ENCODE measurements at places on chromosomes 3 and 15.

DNA sequence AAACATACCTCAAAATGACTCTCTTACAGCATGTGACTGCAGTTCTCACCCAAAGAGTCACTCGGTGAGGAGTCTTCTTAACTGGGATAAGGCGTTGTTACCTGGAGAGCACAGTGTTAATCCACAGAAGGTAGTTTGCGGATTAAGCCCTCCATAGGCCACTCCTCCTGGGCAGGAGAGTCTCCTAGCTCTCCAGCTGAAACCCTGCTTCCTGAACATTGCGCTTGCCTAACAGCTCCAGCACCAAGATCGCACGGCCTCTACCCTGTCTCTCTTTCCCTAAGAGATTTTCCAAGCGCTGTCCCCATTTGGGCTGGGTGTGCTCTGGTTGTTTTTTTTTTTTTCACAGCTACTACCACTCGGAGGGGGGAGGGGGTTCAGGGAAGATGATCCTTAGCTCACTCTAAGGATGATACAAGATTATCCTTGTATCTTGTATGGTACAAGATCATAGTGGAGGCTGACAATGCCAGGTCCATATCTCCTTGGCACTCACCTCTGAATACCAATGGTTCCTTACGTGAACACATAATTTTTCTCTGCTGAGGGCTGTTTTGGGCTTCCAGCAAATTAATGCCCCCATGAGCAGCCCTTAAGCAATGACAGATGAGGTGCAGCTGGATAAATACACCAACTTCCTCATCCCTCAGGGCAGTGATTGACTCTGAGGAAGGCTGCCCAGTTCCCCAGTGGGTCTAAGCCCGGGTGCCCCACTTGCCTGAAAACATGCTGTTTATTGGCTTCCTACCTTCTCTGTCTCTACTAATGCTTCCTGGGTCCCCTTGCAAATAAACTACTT lies 185.2 kb upstream of the TSC22D2 start:
- DNase-seq: no peak

GRCh38 chr3:187286467-187287059 lies 5.0 kb downstream of the MASP1 start:
- DNase-seq: no peak

DNA sequence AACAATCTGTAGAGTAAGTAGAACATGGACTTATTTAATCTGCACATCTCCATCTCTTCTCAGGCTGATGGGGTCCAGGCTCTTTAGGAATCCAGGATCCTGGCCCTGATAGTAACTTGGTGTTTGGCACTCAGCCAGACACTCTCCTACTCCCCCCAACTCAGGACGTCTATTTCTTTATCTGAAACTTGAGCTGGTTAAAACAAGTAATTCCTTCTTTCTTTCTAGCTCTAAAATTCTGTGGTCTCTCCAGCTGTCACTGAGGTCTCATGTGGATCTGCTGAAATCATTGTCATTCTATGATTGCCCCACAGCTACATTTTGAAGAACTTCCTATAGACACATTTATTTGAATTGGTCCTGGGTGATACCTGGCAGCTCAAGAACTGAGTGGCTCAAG lies 59.0 kb downstream of the TP63 start:
- DNase-seq: no peak

GRCh38 chr3:5505163-5505562 lies 317.7 kb downstream of the EDEM1 start:
- DNase-seq: no peak

- no peak for DNase-seq
Measured at GRCh38 chr3:177529716-177530335, 332.5 kb upstream of the TBL1XR1 start.

GRCh38 chr3:190673148-190673547 lies 159.3 kb downstream of the IL1RAP start:
- no peak for DNase-seq

GRCh38 chr3:141657516-141657915 lies 80.6 kb upstream of the RNF7 start:
- no peak for DNase-seq

GRCh38 chr15:99749386-99749785 lies 16.1 kb upstream of the LYSMD4 start:
- no peak for DNase-seq

DNA sequence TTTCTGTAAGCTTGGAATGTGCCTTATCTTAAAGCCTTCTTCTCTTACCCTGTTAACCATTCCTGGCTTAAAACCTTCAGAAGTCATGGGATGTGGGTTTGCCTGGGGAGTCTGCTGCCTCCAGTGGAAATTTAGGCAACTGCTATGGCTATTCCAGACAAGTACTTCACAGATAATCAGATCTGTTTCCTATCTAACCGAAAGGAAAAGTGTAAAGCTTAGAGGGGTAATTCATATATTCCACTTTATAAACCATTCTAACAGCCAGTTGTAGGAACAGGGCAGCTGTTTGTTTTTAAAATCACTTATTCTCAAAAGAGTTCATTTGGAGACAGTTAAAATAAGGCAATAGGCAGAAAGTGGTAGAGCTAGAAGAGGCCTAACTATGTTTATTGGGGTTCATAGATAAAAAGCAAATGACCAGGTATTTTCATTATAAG lies 219.9 kb downstream of the TCF12 start:
- DNase-seq: no peak

GRCh38 chr3:196756732-196757131 lies 17.1 kb downstream of the PAK2 start:
- DNase-seq: no peak

GRCh38 chr15:75335705-75336355 lies at the start of gene COMMD4:
Gene COMMD4 (plus strand): TSS chr15:75336063. CDS start chr15:75336090, 27 bp downstream.
- DNase-seq: peak; percentile 58

DNA sequence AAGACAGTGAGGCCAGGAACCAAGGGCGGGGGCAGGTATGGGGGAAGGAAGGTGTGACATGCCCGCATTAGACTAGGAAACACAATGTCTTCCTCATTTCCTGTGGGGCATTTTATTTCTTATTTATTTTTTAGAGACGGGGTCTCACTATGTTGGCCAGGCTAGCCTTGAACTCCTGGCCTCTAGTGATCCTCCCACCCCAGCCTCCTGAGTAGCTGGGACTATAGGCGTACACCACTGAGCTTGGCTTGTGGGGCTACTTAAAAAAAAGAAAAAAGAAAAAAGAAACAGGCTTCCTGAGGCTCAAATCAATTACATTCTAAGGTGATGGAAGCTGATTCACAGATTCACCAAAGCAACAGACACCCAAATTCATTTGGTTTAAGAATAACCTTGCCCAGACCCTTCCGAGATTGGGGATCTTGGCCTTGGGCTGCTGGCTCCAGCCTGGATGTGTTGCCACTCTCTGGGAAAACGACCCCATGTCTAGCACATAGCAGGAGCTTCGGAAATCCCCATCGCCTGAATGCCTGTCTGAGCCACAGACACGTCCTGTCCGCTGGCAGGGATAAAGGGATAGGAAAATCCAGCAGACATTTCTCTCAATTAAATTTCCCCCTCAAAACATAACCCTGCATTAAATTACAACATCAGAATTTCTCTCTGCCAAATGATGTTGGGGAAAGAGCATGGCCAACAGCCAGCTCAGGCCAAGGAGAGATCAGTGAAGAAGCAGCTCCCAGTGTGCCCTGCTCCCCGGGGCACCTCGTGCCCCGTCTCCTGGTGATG lies 13.0 kb downstream of the CPN2 start:
- DNase-seq: no peak

- DNase-seq: no peak
Measured at GRCh38 chr3:101036213-101036618, 43.0 kb upstream of the ABI3BP start.

GRCh38 chr3:186151077-186151971 lies 42.4 kb upstream of the ETV5 start:
- DNase-seq: no peak

DNA sequence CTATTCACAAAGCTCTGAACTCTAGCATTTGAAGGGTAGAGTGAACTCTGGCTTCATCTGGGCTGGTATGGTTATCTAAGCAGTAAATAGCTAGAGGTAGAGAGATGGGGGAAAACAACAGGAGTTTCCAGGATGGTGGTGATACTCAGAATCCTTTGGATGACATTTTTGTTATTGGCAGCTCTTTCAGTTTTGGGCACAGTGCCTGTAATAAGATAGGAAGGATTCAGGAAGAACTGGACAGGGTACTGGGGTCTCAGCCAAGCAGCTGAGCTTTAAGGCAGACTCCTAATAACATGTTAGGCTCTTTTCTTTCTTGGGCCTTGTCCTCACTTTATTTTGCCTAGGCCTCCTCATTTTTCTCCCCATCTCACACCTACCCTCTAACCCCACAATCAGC lies 338.5 kb downstream of the CADM2 start:
- no peak for DNase-seq

DNA sequence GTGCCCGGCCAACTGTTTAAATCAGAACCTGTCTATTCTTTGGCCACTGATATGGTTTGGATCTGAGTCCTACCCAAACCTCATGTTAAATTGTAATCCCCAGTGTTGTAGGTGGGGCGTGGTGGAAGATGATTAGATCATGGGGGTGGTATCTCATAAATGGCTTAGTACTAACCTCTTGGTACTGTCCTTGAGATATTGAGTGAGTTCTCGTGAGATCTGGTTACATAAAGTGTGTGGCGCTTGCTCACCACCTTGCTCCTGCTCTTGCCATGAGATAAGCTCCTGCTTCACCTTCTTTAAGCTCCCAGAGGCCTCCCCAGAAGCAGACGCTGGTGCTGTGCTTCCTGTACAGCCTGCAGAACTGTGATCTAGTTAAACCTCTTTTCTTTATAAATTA lies 42.4 kb downstream of the REC114 start:
- no peak for DNase-seq

DNA sequence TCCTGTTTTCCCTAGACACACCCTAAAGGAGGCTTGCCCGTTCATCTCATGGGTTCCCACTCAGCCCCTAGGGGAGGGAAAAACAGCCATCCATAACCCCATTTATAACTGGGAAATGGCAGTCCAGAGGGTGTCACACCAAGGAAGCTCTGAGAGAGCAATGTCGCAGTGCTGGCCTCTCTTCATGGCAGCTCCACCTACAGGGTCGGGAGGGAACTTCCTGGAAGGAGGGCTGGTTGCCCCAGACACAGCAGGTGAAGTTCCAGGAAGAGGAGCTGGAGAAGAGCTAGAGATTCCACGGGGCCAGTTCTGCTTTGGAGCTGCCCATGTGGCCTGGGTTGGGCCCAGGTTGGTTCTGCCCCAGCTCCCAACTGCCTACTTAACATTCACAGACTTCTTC lies 22.3 kb upstream of the LINGO1 start:
- DNase-seq: no peak

DNA sequence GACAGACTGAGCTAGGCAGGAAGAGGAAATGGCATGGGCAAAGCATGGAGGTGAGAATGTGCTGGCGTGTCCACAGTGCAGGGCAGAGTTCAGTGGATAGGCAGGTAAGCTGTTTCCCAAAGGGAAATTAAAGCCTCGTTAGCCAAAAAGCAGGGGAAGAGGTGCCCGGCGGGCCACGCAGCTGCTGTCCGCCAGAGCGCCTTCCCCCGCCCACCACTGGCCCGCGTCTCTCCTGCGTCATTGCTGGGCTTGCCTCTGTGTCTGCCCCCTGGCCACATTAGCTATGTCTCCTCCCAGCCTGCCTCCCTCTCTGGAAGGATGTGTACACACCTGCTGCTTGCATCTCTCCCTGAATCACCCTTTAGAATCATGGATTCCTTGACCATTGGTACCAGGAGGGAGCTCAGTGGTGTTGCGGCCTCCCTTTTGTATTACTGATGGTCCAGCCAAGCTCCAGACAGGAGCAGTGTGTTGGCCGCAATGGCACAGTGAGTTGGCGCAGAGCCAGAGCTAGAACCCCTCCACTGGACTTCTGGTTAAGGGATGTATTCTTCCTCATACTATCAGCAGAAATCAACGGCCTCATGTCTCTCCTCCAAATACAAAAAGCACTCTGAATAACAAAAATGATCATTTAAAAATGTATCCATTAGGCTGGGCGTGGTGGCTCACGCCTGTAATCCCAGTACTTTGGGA lies 26.6 kb downstream of the SLC28A1 start:
- no peak for DNase-seq

- DNase-seq: no peak
Measured at GRCh38 chr3:61057464-61057863, 193.8 kb downstream of the FHIT start.

- DNase-seq: no peak
Measured at GRCh38 chr3:54783611-54784010, 144.2 kb downstream of the LRTM1 start.

DNA sequence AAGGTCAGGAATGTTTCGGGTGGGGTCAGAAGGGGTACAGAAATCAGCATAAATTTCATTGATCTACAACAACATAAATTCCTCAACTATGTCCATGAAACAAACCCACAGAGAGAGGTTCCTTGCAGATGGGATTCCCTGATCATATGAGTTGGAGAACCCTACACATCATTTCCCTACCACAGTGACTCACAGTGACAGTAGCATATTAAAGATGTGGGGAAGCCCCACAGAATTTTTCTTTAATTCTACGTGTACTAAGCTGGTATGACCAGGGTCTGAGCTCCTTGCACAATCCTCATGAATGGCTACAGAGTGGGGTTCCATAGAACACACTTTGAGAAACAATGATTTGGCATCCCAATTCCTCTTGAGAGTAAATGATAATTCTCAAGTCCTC lies 116.9 kb upstream of the RAD18 start:
- no peak for DNase-seq

- no peak for DNase-seq
Measured at GRCh38 chr15:45121706-45122417, 7.7 kb downstream of the DUOXA2 start.

DNA sequence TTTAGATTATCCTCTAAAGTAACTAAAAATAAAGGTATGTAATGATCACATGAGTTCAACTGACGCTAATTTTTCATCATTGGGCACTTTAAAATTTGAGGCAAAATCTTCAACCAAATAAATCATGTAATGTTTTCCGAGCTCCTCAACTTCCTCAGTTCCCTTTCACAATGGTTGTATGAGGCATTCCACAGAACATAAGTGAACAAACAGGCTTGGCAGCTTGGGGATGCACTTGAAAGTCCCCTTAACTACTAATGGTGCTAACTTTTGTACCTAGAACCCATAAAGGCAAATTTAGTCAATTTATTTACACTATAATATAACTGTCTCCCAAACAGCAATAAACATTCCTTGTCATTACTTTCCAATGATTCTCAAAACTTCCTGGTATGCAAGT lies 1137.9 kb downstream of the ROBO2 start:
- no peak for DNase-seq

DNA sequence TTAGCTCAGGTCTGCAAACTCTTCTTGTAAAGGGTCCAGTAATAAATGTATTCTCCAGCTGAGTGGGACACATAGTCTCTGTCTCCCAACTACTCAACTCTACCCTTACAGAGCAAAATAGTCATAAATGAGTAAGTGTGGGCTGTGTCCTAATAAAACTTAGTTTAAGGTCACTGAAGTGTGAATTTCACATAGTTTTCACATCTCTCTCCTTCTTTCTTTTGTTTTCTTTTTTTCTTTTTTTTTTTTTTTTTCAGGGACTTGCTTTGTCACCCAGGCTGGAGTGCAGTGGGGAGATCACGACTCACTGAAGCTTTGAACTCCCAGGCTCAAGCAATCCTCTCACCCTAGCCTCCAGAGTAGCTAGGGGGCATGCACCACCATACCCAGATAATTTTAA lies 1.9 kb upstream of the ACTL6A start:
- no peak for DNase-seq
